ENCODE measurements at places on chromosomes 2 and 18. TPM values are rescaled to one million over a fixed set of nuclear protein-coding genes. Genes with fewer than 3 reads are reported as not detected.

Gene DYNAP
- not detected for total RNA-seq

Gene SESTD1
- total RNA-seq = 26.3 TPM

Gene CYP1B1
- total RNA-seq = 74.7 TPM

Gene GKN2
- 1.6 TPM for total RNA-seq

Gene SCN3A
- 0.35 TPM for total RNA-seq

Gene TWSG1
- 16.7 TPM for total RNA-seq

Gene C2orf66
- 0.84 TPM for total RNA-seq

Gene RFTN2
- total RNA-seq = 0.87 TPM

Gene CNRIP1
- 7.3 TPM for total RNA-seq

Gene ELOA2
- not detected for total RNA-seq

Gene OBSL1
- 10.0 TPM for total RNA-seq

Gene HOXD9
- not detected for total RNA-seq

Gene CARF
- total RNA-seq = 5.2 TPM

Gene NOSTRIN
- 10.0 TPM for total RNA-seq

Gene SLC1A4
- total RNA-seq = 45.0 TPM

Gene VWC2L
- total RNA-seq = not detected

Gene TEKT4
- total RNA-seq = not detected

Gene LYG2
- total RNA-seq = not detected

Gene IL36B
- total RNA-seq = not detected

Gene ALKAL2
- total RNA-seq = not detected

Gene ABCG8
- not detected for total RNA-seq

Gene ICA1L
- 6.9 TPM for total RNA-seq

Gene M1AP
- total RNA-seq = not detected

Gene TTC27
- total RNA-seq = 33.7 TPM

Gene FZD7
- 16.8 TPM for total RNA-seq

Gene DNAJC5G
- total RNA-seq = not detected

Gene TNS1
- total RNA-seq = not detected

Gene TTC31
- 23.8 TPM for total RNA-seq

Gene TRABD2A
- 2.6 TPM for total RNA-seq

Gene LYG1
- 0.43 TPM for total RNA-seq

Gene GAL3ST2
- total RNA-seq = not detected

Gene HOXD11
- total RNA-seq = not detected

Gene LOXHD1
- not detected for total RNA-seq

Gene TMEM247
- not detected for total RNA-seq

Gene RBMS1
- 41.1 TPM for total RNA-seq

Gene FOXI3
- total RNA-seq = not detected
